Astrocyte of the spinal cord (primary cell): ENCODE measurements at places on chromosomes 13 and 19.

- DNase-seq = peak; percentile 65
Measured at GRCh38 chr13:113856716-113857065, 7.2 kb downstream of the GAS6 start.

DNA sequence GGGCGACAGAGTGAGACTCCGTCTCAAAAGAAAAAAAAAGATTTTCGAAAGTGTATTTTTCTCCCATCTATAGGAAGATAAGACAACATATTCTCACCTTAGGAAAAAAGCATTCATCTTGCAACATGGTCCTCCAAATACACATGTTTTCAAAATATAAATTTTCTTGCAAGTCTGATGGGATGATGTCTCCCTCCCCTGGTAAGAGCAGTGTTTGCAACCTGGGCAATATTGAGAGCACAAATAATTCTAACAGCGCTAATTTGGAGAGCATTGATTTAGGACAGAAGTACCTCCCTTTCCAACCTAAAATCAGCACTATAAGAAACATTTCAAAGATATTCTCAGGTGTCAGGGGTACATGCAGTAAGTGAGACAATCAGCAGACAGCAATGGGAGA is 61.0 kb upstream of the SHISA2 start:
- no peak for DNase-seq

GRCh38 chr13:45320876-45321629 is 19.9 kb downstream of the TPT1 start:
- DNase-seq = no peak

- no peak for DNase-seq
Measured at GRCh38 chr19:39157275-39157996, 31.9 kb downstream of the PAK4 start.

- DNase-seq = no peak
Measured at GRCh38 chr19:53962887-53963431, at the start of gene CACNG8. CACNG8 (plus strand) TSS chr19:53962937.

DNA sequence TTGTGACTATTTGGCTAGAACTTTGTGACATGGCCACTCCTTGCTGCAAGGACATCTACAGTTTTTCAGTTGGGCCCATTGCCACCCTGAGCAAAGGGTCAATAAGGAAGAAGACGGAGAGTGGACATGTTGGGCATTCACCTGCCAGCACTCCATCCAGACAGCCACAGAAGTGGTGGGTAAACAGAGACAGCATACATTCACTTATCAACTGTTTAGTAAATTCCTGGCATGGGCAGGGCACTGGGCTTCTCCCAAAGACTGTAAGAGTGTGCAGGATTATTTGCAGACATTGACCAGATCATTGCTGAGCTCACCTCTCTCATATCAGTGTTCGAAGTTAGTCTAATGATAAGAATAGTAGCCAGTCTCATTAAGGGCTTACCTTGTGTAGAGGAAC is 29.2 kb downstream of the SIPA1L3 start:
- no peak for DNase-seq

- no peak for DNase-seq
Measured at GRCh38 chr13:112441226-112441625, 65.1 kb downstream of the SPACA7 start.

DNA sequence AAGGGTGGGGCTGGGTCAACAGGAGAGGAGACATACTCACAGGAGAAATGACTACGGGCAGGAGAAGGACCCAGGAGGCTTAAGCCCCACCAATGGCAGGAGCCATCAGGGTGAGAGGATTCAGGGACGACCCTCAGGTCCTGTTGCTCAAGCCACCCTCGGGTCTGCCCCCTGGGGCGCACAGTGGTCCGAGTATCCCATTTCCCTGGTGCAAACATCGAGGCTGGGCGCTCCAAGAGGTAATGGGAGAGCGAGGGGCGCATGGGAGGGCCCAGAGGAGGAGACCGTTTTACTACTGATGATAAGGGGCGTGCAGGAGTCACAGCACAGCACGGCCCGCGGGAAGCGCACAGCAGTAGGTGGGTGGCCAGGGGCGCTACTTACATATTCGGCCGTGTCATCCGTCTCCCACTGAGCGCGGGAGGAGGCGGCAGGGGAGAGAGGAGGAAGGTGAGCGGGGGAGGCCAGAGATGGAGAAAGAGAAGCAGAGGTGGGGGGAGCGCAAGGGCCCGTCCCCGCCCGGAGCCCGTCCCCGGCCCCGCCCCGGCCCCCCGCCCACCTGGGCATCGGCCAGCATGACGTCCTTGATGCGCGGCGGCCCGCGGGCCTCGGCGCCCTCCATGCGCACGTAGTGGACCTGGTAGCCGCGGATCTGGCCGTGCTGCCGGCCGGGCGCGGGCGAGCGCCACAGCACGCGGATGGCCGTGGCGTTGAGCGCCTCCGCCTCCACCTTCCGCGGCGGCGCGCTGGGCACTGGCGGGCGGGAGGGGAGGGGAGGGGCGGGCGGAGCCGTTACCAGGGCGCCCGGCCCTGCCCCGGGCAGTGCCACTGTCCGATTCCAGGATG is 111.5 kb downstream of the PTPRS start:
- DNase-seq = no peak

DNA sequence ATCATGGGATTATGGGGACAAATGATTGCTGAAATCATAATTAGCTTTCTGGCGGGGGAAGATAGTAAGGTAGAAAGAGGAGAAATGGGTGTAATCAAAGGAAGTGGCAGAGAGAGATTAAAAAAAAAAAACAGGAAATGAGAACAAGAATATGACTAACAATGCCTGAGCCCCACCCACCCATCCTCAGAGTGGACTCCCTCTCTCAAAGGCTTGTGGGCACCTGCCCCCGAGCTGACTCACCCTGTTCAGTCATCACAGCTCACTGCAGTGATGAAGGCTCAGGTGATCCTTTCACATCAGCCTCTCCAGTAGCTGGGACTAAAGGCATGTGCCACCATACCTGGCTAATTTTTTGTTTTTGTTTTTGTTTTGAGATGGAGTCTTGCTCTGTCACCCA is 26.4 kb upstream of the TPT1 start:
- DNase-seq = peak; percentile 89

DNA sequence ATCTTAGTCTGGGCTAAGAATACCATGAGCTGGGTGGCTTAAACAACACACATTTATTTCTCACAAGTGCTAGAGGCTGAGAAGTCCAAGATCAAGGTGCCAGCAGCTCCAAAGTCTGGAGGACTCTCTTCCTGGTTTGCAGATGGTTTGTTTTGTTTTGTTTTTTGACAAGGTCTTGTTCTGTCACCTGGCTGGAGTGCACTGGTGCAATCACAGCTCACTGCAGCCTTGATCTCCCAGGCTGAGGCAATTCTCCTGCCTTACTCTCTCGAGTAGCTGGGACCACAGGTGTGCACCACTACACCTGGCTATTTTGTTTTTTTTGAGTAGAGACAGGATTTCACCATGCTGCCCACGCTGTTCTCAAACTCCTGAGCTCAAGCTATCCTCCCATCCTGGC is 15.5 kb downstream of the APLP1 start:
- DNase-seq = no peak

DNA sequence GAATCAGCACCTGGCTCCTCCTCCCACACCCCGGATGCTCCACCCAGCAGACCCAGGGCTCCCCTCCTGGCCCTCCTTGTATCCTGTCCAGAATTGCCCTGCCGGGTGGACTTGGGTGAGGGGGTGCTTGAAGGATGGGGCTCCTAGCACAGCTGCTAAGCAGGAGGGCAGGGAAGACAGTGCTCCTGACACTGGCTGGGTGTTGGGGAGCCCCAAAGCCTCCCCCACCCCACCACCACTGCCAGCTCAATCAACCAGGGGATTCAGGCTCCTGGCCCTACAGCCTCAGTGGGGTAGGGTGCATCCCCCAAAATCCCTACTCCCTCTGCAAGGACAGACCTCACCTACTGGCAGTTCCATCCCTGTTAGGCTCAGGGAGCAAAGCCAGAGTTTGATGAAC is 2.6 kb upstream of the CYP4F11 start:
- DNase-seq = no peak

DNA sequence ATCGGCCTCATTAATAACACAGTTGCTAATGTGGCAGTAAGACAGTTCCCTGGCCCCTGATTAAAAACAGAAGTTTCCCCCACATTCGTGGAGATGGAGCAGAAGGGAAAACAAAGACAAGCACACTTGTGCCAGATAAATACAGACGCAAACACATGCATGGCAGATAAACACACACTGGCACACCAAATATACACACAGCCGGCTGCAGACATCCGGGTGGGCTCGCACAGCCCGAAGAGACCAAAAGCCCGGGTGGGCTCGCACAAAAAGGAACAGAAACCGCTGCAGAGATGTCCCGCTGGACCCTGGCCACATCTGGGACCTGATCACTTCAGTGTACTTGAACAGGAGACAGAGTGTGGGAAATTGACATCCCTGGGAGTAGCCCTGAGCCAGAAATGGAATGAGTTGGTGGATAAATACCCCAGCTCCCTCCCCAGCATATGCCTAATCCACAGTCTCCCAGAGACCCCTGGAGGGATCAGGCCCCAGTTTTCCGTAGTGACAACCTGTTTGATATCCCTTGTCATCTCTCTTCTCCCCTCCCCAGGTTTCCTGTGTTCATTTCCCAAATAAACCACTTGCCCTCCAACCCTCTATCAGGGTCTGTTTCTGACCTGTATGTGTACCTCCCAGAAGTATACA is 36.0 kb upstream of the ADGRE5 start:
- DNase-seq = no peak

- no peak for DNase-seq
Measured at GRCh38 chr19:4431296-4431695, 26.3 kb downstream of the UBXN6 start.

- no peak for DNase-seq
Measured at GRCh38 chr19:29812080-29812880, 489 bp downstream of the CCNE1 start.

DNA sequence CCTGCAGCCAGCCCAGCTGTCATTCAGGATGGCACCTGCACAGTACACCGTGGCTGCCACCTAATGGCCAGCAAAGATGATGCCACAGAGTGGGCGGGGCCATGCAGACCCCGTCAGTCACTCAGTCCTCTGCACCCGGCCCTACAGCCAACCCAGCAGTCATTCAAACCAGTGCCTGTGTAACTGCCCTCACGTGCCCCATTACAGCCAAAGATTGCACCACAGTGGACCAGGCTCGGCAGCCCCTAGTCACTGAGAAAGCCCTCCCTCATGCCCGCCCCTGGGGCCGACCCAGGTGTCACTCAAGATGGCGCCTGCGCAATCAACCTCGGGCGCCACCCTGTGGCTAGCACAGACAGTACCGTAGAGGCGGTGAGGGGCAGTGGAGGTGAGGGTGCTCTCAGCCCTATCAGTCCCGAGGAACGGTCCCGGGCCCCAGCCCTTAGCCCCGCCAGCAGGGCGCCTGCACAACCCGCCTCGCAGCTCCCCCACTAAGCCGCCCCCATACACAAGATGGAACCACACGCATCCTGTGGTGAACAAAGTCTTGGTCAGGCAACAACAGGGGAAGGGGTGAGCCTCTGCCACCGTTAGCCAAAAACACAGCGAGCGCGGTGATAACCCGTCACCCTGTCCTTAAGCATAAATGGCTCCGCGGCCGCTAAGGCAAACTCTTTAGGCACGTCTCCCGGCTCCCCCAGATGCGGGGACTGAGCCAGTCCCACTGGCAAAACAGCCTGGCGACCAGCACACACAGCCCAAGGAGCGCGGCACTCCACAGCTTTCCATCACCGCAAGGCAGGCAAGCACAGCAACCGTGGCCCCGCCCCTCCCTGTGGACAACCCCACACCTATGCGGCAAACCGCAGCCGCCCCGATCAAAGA is 2.3 kb downstream of the PEG3 start:
- DNase-seq = peak; percentile 4

GRCh38 chr19:21607449-21607848 is 102.0 kb downstream of the ZNF429 start:
- no peak for DNase-seq

DNA sequence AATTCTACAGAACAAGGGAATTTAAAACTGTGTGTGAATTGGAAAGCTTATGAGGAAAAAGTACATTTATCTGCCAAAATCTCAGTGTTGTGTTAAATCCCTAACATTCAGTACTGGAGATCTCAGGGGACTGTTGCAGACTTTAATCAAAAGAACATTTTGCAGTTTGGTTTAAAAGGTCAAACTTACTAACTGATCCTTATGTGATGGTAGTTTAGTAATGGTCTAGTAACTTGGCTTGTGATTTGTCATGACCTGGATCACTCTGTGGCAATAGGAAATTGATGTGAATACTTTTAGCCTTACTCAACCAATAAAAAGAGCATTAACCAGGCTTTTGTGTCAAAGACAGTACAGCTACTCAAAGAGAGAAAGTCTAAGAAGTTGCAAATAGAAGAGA is 862.1 kb upstream of the MIR17HG start:
- peak; percentile 87 for DNase-seq

GRCh38 chr13:38888309-38888708 is 102.3 kb downstream of the STOML3 start:
- peak; percentile 54 for DNase-seq

- DNase-seq = no peak
Measured at GRCh38 chr19:41918653-41919244, 9.5 kb downstream of the ERFL start.

DNA sequence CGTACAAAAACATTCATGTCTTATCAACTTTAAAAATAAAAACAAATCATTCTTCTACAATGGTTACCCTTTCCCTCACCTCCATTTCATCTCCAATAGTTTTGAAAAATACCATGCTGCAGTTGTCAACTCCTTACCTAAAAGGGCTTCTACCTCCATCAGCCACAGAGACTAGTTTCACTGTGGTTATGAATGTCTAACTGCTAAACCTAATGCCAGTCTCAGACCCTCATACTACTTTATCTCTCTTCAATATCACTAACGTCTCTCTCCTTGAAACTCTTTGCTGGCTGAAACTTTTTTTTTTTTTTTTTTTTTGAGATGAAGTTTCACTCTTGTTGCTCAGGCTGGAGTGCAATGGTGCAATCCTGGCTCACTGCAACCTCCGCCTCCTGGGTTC is 27.1 kb downstream of the LNX2 start:
- no peak for DNase-seq

DNA sequence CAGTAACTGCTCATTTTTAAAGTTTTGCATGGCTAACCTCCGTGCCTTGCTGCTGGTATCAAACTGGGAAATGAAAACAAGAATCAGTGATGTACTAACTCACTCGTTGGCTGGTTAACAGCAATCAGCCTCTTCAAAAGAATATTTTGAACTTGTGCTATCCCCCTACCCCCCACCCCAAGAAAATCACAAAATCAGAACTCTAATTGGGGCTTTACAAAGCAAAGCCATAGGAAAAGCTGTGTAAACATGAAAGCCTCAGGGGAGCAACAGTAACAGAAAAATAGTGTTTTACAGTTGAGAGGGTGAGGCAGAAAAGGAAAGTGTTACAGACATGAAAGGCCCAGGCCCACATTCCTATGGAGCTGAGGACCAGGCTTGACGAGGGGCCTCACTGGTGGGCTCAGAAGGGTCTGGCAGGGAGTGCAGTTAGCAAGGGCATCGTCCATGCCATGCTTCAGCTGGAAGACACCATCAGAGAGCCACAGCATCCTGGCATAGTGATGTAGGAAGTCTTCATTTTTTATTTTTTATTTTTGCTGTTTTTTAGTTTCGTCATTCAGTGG is 217.6 kb downstream of the PCCA start:
- peak; percentile 57 for DNase-seq
